Tibial nerve (tissue), 4 donors: ENCODE measurements at places on chromosomes 5 and 9. TPM values are rescaled to one million over a fixed set of nuclear protein-coding genes. Genes with fewer than 3 reads are reported as not detected.
A peak's percentile ranks its signal among the peaks of the same experiment; 100 is the strongest.

The NIPSNAP3A gene
- total RNA-seq, result 18.0 TPM

The CCDC171 gene
- 4.7 TPM for total RNA-seq

GRCh38 chr9:128716581-128717254, 7.2 kb downstream of the ZDHHC12 start:
- DNase-seq, result no peak

- DNase-seq, result no peak
Measured at GRCh38 chr5:73952872-73953271, 326.9 kb downstream of the ARHGEF28 start.

DNA sequence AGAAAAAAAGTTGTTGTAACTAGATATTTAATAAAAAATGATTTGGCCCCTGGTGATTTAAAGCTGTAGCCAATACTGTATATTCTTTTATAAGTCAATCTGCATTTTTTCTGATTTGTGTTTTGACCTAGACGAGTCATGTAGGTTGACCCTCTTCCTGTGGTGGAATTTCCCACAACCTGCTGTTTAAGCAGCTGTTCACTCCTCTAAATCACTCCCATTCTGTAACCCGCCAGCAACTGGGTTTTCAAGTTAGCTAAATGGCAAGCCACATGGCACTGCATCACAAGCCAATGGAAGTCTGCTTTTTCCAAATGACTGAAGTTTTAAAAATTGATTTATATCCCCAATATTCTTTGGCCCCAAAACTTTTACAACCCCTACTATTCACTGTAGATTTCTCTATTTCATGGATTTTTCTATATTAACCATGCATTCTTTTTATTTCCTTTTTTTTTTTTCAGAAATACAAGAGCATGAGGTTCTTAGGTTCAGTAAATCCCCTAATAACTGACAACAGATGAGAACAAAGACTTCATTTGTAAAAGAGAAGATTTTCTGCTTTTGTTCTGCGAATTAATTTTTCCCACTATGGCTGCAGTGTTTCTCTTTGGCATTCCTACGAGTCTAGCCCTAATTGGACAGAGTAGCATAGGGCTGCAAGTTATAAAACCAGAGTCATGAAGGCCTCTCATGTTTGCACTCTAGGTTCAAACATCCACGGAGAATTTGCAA, 184.5 kb upstream of the TLE4 start:
- no peak for DNase-seq

DNA sequence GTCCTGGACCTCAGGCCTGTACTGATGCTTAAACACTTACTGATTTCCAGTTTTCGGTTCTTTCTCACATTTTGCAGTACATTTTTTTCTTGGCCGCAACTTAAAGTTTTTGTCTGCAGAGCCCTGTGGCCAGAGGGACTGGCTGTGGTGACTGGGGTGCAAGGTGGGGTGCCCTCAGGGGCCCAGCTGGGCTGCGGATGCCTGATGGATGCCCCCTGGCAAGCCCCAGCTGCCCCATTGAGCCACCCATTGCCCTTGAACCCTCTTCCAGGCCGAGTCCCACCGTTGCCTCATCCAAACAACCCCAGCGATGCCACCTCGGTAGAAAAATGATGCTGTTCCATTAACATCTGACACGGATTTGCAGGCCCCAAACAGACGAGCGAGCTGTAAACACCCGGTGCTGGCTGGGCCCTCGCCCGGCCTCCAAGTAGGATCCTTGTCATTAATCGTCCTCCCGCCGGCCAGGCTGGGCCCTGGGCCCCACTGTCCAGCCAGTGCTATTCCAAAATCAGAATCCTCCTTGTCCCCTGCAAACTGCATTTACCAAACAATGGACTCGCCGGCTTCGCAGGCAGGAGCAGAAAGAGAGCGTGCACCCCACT, 107.9 kb downstream of the PHF2 start:
- peak; percentile 2 for DNase-seq

DNA sequence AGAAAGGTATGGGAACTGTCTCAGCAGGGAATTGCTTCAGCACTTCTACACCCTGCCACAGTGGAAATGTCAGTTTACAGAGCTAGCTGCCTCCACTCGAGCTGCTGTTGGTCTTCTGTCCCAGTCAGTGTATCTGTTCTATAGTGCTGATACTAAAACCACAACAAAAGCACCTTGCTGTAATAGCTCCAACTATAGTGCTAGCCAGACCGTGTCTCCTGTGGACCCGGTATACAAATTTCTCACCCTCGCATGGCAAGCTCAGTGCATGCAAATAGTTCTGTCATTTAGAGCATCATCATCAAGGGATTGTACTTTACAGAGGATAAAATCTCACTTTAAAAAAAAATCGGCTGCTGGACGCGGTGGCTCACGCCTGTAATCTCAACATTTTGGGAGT, 51.5 kb upstream of the IQGAP2 start:
- no peak for DNase-seq

DNA sequence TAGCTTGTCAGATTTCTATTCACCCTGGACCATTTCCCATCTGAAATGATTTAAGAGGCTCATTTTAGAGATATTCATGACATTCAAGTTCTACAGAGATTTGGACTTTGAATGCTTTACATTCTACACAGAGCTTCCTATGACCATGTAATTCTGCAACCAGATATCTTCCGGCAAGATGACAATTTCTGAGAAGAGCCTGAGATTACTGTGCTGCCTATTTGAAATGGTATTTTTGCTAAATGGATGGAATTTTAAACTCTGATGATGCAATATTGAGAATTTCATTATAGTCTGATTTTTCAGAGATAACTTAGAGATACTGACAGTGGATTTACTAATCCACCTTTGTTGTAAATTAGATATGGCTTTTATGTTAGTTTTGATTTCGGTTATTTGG, 16.0 kb upstream of the ACOT12 start:
- DNase-seq, result no peak
